GM04503 (cell line): ENCODE measurements at places on chromosomes 16 and 17.

DNA sequence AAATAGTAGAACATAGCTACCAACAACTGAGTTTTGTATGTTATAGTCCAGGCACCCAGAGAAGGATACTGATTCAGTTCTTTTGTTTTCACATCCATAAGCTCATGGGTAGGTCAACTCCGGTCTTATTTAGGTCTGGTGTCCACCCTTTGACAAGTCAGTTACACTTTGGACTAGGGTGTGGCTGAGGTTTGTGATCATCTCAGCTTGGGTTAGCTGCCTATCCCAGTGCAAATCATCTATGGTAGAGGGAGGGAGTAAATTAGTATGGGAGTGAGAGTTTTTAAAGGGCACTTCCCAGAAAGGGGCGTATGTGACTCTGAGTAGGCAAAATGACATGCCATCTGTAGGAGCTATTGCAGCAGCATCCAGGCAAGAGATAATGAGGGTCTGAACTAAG, 66.1 kb downstream of the TANC2 start:
- no peak for DNase-seq

GRCh38 chr16:57889522-57889921, 81.4 kb downstream of the CNGB1 start:
- no peak for DNase-seq

- peak; percentile 21 for DNase-seq
Measured at GRCh38 chr16:80580109-80580832, 39.5 kb downstream of the DYNLRB2 start.

DNA sequence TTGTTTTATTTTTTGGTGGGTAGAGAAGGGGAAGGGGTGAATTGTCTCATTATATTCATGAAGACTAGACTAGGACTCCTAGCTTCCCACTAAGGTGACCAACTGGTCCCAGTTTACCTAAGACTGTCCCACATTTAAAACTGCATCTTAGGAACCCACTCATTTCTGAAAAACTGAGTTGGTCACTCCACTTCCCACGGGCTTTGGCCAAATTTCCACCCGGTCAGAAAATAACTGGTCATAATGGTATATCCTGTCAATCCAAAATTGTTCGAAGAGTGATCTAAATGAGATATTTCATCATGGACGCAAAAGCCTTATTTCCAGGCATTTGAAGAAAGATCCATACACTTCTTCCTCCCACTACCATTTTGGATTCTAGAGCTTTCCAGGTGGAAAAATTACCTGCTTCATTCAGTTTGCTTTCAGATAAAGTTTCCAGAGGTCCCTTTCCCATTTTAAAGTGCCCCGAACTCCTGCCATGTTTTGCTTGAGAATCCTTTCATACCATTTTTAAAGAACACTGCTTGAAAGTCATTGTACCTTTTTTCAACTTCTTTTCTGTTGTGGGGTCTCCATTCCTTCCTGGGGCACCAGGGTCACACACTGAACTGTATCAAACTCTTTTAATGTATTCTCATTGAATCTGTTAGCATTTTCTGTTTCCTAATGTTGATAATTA, 21.8 kb upstream of the ZFHX3 start:
- no peak for DNase-seq

DNA sequence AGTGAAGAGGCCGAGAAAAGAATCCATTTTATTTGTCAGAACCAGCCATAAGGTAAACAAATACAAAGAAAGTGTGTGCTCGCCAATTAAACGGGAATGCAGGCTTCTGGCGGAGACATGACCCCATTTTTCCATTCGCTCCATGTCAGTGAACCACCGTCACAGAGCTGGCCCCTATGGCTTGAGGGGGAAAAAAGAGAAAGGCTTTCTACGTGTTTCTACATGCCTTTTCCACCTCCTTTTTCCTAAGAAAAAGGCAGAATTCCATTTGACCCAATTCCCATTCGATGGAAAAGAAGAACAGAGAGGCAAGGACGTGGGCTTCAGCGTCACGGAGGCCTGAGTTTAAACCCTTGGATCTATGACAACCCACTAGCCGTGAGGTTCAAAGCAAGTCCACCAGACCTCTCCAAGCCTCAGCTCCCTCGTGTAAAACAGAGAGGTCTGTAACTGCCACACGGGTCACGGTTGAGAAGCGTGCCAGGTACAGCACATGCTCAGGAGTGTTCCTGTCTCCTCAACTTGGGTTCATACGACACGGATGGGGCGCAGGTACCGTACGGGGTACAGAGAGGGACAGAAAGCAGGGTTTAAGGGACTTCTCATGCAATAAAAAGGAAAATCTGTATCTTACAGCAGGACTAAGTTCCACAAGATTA, 91.9 kb downstream of the NXN start:
- DNase-seq, result no peak

DNA sequence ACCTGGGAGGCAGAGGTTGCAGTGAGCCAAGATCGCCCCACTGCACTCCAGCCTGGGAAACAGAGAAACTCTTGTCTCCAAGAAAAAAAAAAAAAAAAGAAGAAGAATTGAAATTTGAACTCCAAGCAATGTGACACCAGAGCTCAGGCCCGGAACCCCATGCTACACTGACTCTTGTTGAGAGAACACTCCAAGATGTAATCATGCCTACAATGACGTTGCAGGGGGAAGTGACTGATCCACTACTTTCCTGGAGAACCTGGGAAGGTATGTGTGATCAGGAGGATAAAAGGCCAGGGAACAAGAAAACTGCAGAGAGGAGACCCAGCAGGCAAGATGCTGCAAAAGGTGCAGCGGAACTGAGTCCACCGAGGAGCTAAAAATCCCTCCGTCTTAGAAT, 57.9 kb downstream of the ADCY9 start:
- DNase-seq, result no peak

GRCh38 chr17:17663160-17664063, 17.8 kb upstream of the RAI1 start:
- peak; percentile 76 for DNase-seq

DNA sequence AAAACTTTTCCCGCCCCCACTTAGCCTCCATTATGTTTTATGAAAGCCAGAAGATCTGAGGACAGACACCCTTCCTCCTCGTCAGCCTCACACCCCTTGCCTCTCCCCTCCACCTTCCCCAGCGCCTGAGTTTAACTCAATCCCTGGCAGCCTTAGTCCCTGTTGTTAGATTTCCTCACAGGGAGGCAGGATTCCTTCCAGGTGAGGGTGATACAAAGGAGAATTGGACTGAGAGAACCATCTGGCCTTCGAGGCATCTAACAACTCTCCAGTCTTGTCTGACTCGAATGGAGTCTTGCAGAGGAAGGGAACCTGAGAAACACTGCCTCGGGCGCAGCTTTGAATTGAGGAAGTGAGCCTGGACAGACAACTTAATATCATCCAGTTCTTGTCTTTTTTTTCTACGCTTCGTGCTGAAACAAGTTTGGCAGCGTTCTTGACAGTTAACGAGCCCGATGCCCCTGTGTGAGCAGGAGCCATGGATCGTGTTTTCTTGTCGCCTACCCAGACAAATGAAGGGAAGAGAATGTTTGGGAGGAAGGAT, 1.3 kb upstream of the ZNF768 start:
- DNase-seq, result no peak

DNA sequence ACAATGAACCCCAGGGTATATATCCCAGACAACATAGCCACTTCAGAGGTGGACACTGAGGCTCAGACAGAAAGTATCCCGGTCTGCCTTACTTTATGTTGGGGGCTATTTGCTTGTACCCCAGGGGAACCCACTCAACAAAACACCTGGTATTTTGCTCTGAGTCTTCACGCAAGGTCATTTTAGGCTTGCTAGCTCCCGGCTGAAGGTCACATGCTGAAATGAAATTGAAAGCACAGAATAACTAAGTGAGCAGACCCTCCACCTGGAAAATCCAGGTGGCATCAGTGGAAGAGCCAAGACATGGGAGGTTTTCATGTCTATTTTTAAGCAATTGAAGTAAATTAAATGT, 4.1 kb upstream of the KDM8 start:
- no peak for DNase-seq

DNA sequence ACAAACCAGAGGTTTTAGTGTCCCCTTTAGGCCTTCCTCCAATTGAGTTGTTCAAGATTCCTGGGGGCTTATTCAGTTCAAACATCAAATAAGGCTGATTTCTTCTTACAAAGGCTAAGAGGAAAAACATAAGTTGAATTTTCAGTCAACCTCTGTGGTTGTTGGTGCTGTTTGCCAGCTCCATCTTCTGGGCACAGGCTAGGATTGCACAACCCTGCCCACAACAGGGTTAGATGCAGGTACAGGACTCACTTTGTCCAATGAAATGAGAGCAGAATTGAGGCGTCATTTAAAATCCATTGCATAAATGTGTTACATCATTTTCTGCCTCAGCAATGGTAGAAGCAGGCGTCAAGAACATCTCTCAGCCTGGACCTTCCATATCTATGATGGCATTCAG, 173.3 kb downstream of the PMP22 start:
- DNase-seq, result no peak

GRCh38 chr17:7383742-7384488, 3.0 kb downstream of the TNK1 start:
- DNase-seq, result no peak

- DNase-seq, result no peak
Measured at GRCh38 chr16:72189865-72190371, 18.0 kb upstream of the PMFBP1 start.

DNA sequence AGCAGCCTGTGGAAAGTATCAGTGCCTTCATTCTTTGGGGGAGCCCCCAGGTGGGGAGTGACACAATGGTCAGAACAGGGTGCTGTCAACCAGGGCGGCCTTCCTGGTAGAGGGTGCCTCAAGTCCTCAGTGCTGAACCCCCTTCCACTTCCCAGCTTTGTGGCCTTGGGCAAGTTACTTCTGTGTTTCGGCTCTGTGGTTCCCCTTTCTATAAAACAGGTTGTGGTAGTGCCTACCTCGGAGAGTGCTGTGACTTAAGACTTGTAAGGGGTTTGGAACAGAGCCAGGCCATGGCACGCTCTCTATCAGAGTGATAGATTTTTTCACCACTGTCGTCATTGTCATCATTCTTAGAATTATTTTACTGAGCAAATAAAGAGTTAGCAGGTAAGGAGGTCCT, 141.1 kb downstream of the CCDC182 start:
- no peak for DNase-seq
